ENCODE measurements at places on chromosomes 7 and 10.

- DNase-seq: peak; percentile 39
Observed at GRCh38 chr7:30470771-30471170, 7.8 kb downstream of the NOD1 start.

- no peak for DNase-seq
Observed at GRCh38 chr10:22369434-22370072, 24.3 kb downstream of the SPAG6 start.

GRCh38 chr10:110129490-110129889, 77.9 kb upstream of the MXI1 start:
- no peak for DNase-seq

DNA sequence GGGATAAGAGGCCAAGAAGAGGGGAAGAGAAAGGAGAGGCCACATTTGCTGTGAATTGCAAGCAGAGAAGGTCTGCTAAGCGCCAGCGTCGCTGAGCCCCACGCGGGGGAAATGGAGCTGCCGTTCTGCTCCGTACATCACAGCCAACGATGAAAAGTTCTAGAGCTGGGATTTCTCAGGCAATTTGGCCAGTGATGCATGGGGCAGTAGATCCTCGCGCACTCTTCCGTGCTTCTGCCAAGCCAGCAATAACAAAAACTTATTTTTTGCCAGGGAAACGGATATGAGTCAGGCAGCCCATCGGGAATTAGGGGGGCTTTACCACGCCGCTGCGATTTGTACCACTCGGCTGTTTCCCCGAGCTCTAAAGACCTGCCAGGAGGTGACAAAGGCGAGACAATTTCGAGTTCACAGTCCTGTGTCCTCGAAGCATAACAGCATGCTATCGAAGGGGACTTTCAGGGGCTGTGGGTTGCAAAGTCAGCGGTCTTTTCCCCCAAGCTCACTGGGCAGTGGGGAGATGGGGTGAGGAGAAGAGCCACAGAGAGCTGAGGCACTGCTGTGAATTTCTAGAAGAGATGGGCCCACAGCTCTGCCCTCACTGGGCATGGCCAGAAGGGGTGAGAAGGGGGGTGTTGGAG, 30.0 kb upstream of the SLF2 start:
- no peak for DNase-seq

DNA sequence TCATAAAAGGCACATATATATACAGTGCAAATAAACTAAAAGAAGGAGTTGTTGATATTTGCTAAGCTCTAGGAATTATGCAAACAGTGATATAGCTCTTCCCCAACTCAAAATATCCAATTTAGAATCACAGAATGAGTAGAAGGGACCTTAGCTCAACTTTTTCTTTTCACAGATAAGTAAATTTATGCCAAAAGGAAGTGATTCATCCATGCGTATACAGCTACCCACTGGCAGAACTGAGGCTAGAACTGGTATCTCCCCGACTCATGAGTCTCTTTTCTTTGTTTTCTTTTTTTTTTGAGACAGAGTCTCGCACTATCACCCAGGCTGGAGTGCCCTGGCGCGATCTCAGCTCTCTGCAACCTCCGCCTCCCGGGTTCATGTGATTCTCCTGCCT, 54.2 kb upstream of the SVIL start:
- no peak for DNase-seq

- no peak for DNase-seq
Observed at GRCh38 chr7:102432442-102433218, 745 bp upstream of the ORAI2 start.

GRCh38 chr7:28409716-28410627, 2.3 kb upstream of the CREB5 start:
- DNase-seq: peak; percentile 11

DNA sequence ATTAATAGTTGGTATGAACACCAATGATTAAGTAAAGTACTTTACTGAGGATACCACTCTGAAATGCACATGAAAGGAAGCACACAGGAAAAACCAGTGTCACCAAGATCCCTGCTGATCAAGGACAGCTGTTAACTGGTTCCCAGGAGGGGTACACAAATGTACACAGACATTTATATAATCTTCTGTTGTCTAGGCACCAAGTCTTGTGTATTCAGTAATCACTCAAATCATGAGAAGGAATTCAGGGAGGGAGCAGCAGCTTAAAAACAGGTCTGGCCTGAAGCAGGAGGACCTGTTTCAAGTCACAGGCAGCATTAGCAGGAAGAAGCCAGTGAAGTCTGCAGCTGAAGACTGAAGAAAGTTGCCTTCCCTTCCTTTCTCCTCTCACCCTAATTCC, 18.7 kb downstream of the MPP7 start:
- DNase-seq: no peak

- DNase-seq: no peak
Observed at GRCh38 chr10:13338390-13339110, 9.5 kb downstream of the SEPHS1 start.

- no peak for DNase-seq
Observed at GRCh38 chr7:127251036-127251464, 1.7 kb downstream of the GRM8 start.

GRCh38 chr10:52740913-52741675, 31.5 kb downstream of the MBL2 start:
- DNase-seq: no peak

Measured in NCI-H1105 (cell line).